ENCODE measurements at places on chromosomes 4 and X.

DNA sequence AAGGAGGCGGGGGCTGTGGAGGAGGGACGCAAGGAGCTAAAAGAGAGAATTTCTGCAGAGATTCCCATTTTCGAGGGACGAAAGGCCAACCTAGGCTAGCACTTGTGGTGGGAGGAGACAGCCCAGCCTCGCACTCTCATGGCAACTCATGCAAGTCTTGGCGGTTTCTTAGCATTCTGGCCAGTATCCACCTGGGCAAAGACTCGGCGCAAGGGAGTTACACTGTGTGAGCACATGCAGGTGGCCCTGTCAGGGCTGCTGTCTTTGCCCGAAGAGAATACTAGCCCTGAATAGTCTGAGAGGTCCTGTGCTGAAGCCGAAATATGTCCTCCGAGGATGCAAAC, 15.5 kb downstream of the MCF2 start:
- no peak for DNase-seq

DNA sequence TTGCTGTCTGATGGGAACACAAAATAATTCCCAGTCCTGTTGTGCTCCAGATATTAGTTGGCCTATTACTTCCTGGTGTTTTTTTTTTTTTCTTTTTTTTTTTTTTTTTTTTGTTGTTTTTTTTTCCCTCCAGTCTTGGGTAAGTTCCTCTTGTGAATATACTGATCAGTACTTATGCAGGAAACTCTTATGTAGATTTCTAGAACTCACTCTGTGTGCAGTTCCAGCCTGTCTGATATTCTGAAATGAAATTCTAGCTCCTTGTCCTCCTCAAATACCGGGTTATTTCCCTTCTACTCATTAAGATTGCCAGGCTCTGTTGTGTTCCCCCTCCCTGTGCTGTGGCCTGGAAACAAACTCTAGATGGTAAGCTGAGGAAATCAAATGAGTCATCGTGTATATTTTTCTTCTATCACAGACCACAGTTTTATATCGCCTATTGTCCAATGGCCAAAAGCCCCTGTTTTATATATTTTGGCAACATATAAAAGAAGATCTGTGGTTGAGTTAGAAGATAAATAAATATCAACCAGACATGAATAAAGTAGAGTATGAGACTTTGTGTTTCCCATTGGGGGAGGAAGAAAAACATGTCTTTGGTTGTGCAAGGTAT, 124.3 kb upstream of the UGT8 start:
- DNase-seq = no peak

GRCh38 chr4:189143263-189143952, 797.3 kb upstream of the FRG1 start:
- DNase-seq = peak; percentile 33

- DNase-seq = no peak
These were observed 852.0 kb downstream of the PCDH18 start for GRCh38 chr4:136680271-136680670.

DNA sequence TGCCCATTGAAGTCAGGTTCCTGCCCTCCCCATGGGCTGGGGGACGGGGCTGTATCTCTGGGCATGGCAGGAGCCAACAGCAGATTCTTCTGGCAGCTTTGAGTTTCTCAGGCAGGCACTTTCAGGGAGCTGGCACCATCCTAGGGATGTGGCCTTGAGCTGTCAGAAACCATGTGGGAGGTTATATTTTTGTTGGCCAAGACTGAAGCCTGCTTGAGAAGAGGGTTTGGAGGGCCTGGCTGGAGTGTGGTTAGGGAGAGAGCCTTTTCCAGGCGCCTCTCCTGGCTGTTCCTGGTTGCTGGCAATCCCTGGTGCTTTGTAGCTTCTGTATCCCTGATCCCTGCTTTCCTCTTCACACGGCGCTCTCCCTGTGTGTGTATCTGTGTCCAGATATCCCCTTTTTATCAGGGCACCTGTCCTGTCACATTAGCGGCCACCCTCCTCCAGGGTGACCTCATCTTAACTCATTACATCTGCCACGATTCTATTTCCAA, 30.6 kb upstream of the SORCS2 start:
- no peak for DNase-seq

DNA sequence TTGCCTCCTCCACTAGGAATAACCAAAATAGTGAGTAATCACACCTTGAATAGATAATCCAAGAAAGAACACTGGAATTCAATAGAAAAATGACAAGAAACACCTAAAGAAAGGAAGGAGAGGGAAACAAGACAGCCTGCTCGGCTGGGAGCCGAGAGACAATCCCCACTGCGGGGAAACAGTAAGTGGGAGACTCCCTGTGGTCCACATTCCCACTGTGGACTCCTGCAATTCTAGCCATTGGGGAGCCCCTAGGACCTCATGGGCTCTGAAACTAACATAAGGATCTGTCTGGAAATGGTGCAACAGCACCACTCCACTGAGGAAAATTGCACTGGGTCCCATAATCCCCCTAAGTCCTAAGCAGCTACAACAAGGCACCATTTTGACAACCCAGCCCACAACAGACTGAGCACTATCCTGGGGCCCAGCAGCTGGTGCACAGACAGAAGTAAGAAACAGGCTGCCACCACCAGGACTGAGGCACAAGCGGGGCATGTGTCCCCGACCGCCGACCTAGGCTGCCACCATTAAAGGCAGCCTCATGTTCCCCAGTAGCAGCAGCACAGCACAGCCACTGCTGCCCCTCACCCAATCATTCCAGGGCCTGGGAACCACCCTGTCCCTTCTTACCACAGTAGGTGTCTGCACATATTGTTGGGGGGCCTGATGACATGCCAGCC, 14.2 kb downstream of the LRBA start:
- no peak for DNase-seq

DNA sequence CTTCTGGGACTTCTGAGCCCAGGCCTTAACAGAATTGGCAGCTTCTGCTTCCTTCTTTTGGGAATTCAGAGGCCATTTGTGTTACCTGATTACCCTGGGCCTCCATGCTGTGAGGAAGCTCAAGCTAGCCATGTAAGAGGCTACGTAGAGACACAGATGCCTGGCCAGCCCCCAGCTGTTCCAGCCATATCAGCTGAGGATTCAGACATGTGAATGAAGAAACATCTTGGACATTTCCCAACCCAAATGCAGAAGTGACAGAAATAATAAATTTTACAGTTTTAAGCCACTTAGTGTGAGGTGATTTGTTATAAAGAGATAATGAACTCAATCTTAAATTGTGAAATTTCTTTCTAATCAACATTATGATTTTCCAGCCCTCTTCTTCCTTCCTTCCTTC, 18.7 kb upstream of the ZNF827 start:
- no peak for DNase-seq

DNA sequence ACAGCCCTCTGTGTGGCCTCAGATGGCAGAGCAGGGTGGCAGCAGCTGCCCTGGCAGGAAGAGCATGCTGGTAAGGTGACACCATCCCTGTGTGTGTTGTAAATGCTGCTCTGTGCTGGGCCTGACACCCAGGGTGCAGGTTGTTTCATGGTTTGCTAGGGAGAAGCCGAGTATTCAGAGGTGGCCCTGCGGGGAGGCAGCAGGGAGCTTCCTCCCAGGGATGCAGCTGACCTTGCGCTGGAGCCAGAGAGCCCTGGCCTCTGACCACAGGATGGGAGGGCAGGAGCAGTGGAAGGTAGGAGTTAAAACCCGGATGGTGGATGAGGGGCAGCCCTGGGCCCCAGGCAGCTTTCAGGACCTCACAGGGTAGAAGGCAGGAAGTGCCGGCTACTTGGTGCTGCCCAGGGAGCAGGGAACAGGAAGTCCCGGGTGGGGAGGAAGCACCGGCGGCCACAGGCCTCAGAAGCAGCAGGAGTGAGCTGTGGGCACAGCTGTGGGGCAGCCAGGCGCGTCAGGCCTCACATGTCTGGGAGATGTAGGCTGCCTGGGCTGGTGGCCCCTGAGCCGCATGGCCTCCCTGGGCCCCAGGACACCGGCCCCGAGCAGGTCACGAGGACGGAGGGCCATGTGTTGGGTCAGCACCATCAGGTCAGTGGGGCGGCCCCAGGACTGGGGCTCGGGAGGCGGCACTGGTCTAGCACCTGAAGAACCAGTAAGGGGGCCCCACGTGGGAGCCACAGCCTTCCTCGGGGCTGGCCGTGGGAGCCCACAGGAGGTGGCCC, 19.1 kb downstream of the SH3BP2 start:
- DNase-seq = peak; percentile 41

DNA sequence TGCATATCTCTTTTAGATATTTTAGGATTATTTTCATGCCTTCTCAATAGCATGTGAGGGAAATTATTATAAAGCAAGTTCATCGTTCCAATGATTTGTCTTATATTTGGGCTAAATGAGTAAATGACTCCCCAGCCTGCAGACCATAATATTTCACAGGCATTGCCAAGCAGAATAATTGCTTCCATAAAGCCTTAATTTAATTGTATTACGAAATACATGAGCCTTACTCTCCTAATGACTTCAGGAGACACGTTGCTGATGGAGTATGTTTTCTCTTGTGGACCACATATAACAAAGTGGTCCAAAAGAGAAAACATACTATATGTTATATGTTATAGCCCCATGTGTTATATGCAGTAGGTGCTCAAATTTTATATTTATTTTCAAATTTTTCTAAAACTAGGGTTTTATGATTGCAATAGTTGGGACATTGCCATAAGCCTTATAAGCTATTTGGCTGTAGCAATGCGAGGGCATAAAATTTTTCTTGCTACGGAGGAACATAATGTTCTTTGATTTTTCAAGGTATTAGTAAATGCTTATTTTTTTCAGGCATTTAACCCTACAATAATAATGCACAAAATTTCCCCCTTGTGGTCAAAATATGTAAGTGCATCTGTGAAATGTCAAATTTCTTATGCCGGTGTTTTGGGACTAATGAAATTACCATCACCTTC, 26.2 kb upstream of the TMPRSS11D start:
- no peak for DNase-seq

GRCh38 chr4:146222313-146222712, 8.0 kb downstream of the REELD1 start:
- peak; percentile 31 for DNase-seq

GRCh38 chr4:24394041-24394440, 190.3 kb downstream of the DHX15 start:
- DNase-seq = peak; percentile 72

DNA sequence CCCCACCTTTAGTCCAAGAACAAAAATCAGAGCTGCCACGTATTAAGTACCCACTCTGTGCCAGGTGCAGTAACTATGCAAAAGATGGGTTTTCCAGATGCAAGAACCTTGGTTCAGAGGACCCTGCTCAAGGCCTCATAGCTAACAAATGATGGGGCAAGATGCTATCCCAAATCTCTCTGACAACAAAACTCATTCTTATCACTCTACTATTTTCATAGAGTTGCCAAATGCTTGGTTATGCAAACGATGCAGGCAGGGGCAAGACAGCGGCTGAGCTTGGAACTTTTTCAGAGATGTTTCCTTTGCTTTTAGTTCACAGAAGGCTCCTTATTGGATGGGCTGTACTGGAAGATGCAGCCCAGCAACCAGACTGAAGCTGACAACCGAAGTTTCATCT, 30.5 kb downstream of the PKD2 start:
- DNase-seq = no peak

DNA sequence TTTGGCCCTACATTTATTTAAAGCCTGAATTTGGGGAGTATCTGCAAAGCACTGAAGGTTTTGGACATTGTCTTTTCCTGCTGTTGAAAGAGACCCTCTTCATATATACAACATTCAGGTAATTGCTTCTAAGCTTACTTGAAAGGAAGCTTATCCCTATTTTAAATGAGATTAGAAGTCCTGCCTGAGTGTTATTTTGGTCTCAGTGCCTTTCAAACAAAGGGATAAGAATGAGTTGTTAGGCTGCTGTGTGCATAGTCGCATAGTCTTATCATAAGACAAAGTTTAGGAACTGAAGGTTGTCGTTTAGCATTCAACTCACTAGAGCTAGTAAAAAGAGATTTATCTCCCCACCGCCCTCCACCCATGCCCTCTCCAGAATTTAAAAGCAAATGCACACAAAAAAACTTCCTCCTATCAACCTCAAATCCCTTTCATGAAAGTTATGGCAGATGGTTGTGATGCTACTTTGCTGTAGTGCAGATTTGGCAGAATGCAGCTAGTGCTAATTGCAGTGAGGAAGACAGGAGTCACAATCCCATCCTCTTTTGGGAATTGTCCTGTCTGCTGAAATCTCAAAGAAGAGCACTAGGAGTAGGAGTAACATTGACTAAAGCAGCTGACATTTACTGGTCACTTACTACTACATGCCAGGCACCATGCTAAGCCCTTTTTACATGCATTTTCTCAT, 5.8 kb downstream of the HERC3 start:
- no peak for DNase-seq

- no peak for DNase-seq
These were observed 159.2 kb downstream of the SLC4A4 start for GRCh38 chr4:71498002-71498401.

DNA sequence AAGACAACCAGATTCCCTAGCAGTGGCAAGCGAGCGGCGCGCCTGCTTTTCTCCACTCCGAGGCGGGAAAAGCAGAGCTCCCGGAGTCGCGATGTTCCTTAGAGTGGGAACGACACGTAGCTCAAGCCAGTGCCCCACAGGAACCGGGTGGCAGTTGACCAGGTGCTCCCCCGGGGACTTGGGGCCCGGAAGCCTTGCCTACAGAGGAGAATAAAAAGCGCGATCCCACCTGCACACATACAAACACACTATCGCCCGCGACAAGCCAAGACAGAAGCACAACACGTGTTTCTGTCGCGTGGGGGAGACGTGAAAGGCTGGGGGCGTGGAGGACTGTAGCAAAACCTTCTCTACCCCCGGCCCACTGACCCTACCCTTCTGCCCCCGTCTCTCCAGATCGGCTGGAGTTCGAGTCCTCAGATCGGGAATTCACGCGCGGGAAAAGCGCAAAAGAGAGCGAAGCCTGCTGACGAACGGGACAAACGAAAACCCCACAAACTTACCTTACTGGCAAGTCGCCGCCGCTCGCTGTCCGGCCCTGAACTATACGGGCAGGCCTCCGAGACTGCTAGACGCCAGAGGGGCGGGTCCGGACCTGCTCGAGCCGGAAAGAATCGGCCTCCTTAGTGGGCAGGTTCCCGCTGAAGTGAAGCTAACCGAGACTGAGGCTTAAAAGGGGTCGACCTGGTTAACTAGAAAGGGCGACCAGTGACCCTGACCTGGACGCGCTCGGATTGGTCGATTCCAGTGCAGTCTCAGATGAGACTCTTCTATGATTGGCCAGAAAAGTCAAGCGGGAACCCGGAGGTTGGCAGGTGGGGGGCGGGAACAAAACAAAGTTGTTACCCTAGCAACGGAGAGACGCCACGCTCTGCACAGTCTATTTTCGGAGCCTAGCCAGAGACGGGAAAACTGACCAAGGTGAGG, at the start of the genes DNAAF6 and NUP62CL:
TSS of gene DNAAF6 (plus strand) at position 842 of the 927 bp plus-strand sequence. CDS start 6,265 bp downstream, outside the sequence.
TSS of gene NUP62CL (minus strand) at position 664 of the 927 bp plus-strand sequence. CDS start 31,287 bp downstream, outside the sequence.
- no peak for DNase-seq

GRCh38 chrX:10569946-10570345, 50.4 kb downstream of the MID1 start:
- no peak for DNase-seq
